Right atrium auricular region (tissue), 2 donors: ENCODE measurements at places on chromosomes 4 and X.
A peak's percentile ranks its signal among the peaks of the same experiment; 100 is the strongest.

DNA sequence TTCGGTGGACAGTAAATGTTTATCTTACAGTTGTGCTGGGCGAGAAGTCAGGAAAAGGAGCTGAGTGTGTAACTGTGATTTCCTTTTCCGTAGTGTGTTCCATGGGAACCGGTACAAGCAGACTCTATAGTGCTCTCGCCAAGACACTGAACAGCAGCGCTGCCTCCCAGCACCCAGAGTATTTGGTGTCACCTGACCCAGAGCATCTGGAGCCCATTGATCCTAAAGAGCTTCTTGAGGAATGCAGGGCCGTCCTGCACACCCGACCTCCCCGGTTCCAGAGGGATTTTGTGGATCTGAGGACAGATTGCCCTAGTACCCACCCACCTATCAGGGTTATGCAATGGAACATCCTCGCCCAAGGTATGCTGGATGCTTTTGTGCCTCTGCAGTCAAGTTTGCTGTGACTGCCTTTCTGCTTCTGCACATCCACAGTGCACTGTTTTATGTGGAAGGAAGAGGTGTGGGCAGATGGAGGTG is 27.4 kb downstream of the NOCT start:
- no peak for DNase-seq

- no peak for DNase-seq
Measured at GRCh38 chr4:174702979-174703478, 126.0 kb downstream of the GLRA3 start.

GRCh38 chrX:138759217-138759943 is 47.9 kb upstream of the FGF13 start:
- DNase-seq = no peak

DNA sequence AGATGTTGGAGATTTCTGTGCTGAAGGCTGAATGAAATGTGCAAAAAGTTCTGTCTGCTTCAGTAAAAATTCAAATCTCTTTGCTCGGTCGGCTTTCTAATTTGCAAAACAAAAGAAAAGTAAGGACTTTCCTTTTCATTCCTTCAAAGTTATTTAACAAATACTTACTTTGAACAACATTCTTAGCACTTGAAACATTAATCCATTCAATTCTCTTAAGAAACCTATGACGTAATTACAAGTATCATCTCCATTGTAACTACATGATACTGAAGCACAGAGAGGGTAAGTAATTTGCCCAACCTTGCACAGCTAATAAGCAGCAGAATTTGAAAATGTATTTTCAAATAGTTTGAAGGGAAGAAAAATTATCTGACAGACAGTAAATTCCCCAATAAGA is 6.9 kb downstream of the SMARCA1 start:
- DNase-seq = no peak

- no peak for DNase-seq
Measured at GRCh38 chr4:87911252-87911774, 64.2 kb upstream of the SPP1 start.

DNA sequence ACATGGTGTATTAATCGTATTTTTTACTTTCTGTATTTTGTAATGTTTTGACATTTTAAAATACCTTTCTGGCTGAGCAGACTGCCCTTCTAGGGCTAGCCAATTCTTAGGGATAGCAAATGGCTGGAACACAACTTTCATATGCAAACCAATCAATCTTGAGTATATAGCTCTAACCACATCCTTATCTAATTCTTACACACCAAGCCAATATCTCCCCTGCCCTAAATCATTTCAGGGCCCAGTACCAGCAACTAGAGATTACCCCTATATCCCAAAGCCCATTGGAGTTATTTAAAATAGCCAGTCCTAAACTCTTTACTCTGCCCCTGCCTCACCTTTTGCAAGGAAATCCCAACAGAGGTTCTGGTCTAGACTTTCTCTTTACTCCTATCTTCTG is 58.3 kb downstream of the INTS12 start:
- DNase-seq = no peak

GRCh38 chr4:185357211-185357610 is 38.5 kb downstream of the LRP2BP start:
- DNase-seq = no peak

DNA sequence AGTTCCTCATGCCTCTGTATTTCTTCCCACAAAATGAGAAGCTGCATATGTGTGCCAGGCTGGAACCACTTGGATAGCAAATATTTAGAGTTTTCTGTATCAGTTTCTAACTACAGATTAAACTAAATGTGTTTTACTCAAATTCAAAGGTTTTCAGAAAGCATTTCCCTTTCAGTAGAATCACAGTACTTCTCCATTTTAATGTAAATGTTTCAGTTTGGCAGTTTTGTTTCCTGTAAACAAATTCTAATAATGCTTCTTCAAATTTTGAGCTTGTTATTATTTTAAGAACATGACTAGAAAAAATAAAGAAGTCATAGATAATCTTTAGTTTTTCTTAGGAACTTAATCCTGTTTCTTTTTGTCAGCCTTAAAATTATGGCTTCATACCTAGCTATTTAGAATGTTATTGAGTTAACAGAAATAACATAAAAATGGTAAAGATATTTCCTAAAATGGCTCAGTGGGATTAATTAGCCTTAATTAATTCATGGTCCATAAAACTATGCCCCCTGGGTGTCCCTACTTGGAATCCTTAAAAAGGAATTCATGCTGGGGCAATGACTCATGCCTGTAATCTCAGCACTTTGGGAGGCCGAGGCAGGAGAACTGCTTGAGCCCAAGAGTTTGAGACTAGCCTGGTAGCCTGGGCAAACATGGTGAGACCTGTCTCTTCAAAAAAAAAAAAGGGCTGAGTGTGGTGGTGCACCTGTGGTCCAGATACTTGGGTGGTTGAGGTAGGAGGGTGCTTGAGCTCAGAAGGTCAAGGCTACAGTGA is 83.8 kb upstream of the GPR34 start:
- no peak for DNase-seq

DNA sequence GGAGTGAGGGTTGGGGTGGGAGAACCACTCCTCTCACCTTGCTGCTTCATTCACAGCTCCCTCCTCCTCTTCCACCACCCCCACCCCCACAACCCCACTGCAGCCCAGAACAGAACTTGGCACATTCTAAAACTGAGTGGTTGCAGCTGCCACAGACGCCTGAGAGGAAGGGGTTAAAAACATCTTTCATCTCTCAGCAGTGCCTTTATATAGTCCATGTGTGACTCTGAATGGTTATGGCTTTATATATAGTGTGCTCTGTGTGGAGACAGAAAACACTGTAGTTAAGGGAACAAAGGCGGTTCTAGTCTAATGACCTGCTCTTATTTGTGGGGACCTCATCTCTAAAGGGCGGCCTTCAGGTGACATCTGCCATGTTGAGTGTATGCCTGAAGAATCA is 144.8 kb downstream of the BCOR start:
- DNase-seq = no peak

DNA sequence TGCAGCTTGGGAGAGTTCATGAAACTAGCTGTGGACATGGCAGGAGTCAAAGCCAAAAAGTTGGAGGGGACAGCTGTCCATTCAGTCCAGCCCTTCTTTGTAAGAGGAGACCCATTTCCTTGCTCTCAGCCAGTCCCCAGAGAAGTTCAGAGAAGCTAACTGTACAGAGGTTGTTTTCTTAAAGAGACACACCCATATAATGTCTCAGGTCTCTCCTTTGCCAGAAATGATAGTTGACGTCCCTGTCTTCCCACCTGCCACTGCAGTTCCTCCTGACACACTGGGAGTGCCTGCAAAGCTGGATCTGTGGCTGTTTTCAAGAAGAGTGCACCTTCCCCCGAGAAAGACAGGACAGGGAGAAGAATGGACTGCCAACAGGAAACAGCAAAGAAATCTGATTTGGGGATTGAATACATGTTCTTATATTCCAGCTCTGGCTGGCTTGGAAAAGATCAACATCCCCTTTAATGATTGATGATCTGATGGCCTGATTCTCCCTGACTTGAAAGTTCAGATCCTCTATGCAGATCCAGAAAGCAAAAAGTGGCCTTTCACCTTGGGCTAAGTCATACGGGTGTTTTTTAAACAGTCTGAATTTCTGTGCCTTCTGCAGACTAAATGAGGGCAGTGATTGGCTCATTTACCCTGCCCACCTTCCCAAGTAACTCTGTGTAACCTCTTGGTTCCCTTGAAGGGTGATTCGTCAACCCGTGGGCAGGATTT is 87.2 kb downstream of the MAOA start:
- DNase-seq = no peak

DNA sequence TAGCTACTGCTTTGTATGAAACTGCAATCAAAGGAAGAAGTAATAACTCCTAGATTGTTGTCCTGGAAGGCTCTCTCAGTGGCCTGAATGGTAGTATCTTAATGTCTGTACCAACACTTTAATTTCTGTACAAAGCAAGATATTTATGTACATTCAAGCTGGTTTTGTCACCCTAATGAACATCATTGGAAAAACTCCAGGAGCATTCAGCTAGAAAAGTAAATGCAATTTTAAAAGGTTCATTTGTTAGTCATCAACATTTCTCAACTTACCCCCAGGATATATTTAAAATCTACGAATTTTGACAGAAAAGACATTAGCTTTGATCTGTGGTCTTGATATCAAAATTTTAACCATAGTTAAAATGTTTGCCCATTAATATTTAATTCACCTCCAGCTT is 80.0 kb upstream of the FGF13 start:
- no peak for DNase-seq

DNA sequence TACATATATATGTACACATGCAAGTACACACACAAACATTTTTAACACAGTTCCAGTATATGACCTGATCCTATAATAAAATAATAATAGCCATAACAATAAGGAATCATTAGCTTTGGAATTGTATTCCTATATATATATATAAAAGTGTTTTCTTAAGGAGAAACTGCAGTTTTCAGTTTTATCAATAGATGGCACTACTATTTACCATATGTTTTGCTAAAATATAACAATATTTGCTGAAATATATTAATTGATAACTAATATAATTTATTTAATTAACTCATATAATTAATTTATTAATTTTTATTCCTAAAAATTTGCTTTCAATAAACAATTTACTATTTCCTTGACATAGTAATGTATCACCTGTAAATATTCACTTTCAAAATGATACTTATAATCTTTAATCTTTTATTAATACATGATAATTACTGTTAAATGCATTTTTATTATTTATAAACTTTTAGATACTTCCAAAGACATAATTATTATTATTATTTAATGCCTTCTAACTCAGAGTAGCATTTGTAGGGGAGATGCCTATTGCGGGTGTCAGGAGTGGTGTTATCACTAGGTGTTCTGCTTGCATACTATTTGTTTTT is 599.5 kb downstream of the FSTL5 start:
- no peak for DNase-seq

- no peak for DNase-seq
Measured at GRCh38 chrX:40148385-40149285, 50.9 kb upstream of the BCOR start.

GRCh38 chr4:102451266-102451665 is 49.9 kb upstream of the NFKB1 start:
- no peak for DNase-seq

- DNase-seq = no peak
Measured at GRCh38 chrX:152418025-152418424, 33.1 kb downstream of the GABRA3 start.

GRCh38 chrX:129427267-129427666 is 96.0 kb downstream of the SMARCA1 start:
- no peak for DNase-seq

DNA sequence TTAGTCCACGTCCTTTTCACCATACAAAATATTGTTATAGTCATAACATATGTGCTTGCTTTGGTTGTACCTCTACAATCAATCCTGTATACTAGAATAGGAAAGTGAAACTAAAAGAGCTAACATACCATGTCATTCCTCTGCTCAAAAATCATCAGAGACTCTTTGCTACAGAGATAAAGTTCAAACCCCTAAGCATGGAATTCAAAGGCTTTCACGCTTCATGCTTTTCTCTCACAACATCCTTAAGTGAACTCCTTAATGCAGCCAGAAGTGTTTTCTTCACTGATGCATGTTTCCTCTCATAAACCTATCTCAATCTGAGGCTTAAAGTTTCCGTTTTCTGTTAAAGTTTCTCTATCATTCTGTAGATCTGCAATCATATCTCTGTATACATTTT is 744.6 kb upstream of the IGFBP7 start:
- no peak for DNase-seq

GRCh38 chr4:52643785-52644244 is 15.3 kb downstream of the USP46 start:
- peak; percentile 87 for DNase-seq

- no peak for DNase-seq
Measured at GRCh38 chr4:176883681-176884418, 91.1 kb upstream of the VEGFC start.

DNA sequence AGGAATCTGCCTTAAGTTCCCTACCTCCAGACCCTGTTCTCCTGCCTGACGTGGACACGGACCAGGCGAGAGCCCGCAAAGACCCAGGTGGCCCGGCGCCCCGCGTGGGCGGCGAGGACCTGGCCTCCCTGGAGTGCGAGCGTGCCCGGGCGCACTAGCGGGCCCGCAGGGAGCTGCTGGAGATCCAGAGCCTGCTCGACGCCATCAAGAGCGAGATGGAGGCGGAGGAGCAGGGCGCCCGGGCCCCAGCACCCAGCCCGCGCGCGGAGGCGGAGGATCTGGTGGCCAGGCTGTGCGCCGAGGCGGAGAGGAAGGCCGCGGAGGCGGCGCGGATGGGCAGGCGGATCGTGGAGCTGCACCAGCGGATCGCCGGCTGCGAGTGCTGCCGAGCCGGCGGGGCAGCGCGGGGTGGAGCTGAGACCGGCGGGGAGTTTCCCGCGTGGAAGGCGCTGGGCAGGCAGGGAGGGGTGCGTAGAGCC is 18.2 kb downstream of the MRFAP1 start:
- no peak for DNase-seq

DNA sequence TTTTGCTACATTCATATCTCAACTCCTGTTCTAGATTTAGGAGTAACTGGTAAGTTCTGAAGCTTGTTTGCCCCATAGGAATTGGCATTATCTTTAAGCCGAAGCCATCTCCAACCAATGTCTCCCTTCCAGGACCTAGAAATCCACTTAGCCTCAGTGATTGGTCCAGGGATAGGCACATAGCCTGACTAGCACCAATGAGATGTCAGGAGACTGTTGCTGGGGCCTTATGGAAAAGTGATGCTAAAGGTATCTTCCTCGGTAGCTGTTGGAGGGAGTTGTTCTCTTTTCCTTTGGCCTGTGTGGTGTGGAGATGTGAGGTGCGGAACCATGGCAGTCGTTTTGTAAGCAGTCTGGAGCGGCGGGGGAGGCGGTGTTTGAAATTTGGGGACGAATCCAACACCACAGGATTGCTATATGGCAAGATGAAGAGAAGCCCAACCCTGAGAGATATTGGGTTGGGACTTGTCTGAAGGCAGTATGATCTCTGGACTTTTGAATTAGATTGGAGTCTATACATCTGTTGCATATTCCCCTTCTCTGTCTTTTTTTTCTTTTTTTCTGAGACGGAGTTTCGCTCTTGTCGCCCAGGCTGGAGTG is 109.8 kb upstream of the ATP6AP2 start:
- DNase-seq = no peak

- no peak for DNase-seq
Measured at GRCh38 chr4:16157609-16158503, 68.4 kb downstream of the TAPT1 start.
